Endodermal cell (in vitro differentiated cells): ENCODE measurements at places on chromosomes 6 and 20.

DNA sequence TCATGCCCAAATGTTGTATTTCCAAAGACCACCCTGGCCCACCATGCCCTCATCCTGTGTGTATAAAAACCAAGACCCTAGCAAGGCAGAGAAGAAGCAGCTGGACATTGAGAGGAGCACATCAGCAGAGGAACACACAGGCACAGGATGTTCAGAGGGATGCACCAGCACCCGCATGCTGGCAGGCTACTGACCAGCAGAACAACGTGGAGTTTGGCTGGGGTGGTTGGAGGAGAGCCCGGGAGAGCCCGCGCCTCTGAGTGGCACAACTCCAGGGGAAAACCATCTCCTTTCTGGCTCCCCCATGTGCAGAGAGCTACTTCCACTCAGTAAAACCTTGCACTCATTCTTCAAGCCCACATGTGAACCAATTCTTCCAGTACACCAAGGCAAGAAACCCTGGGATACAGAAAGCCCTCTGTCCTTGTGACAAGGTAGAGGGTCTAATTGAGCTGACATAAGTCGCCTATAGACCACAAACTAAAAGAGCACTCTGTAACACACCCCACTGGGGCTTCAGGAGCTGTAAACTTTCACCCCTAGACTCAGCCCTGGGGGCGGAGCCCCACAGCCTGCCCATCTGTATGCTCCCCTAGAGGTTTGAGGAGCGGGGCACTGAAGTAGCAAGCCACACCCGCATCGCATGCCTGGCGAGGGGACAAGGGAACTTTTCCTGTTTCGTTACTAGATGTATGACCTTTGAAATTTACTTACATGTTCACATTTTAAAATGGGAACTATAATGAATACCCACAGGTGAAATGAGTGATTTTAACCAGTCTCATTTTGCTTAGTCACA, 831.5 kb upstream of the CITED2 start:
- DNase-seq, result no peak

- DNase-seq, result no peak
Measured at GRCh38 chr20:44224637-44225036, 14.1 kb upstream of the OSER1 start.

GRCh38 chr20:63740070-63740626, 572 bp downstream of the SLC2A4RG start:
- DNase-seq, result no peak

DNA sequence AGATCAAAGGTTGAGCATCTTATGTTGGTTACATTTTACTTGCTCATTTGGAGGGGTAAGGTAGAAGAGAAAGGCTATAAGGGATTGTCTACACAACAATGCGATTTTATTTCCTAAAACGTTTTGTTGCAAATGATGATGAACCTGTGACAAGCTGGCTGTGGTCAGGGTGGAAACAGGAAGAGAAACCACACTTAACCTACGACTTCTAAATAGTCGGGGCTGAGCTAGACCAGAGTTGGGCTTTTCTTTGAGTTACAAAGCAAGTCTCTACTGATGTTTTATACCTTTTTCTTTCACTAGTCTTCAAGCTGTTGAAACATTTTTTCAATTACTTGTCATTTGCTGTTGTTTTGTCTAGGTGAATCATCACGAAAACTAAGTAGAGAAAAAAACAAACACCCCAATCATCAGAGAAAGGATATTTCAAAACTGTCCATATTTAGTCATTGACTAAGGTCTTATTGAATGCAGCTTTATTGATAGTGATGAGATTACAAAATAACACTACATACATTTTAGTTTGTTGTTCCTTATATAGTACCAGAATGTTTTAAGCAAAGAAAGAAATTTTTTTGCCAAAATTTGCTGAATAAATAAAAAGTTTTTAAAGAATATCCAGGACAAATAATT, 18.0 kb downstream of the KLHL31 start:
- DNase-seq, result no peak

DNA sequence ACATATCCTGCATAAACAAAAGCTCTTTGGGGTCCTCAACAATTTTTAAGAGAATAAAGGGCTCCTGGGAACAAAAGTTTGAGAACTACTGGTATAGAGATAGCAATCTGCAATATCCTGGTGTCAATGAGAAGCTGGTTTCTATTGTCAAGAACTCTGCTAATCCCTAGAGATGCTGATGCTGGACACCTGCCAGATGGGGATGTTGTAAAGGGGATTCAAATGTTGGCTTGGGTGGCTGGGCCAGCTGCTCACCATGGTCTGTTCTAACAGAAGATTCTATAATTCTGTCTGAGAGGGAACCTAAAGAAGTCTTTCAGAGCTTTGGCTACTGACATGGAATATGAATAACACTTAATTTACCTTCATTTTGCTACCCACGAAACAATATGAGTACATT, 137.8 kb downstream of the BTBD9 start:
- no peak for DNase-seq

- no peak for DNase-seq
Measured at GRCh38 chr6:124868481-124868880, 93.8 kb upstream of the RNF217 start.

- no peak for DNase-seq
Measured at GRCh38 chr6:111250791-111251354, 163.6 kb downstream of the SLC16A10 start.

DNA sequence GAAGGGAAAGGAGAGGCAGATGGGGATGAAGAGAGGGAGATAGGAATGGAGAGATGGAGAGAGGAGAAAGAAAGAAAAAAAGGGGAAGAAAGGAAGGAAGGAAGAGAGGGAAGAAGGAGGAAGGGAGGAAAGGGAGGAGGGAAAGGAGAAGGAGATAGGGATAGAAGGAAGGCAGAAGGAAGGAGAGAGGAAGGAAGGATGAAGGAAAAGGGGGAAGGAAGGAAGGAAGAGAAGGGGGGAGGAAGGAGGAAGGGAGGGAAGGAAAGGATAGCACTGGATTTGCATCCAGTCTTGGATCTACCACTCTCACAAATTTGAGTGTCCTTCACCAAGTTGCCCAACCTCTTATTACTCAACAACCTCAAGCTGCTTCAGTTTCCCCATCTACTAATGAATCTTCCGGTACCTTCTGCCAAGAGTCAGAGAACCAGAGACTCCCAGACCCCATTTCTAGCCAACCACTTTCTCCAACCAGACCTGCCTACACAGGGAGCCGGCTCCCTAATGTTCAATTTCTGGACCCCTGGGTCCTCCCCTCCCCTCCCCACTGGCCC, 79.7 kb upstream of the FOXP4 start:
- no peak for DNase-seq

- DNase-seq, result peak; percentile 89
Measured at GRCh38 chr20:45095805-45096238, 5.1 kb downstream of the KCNS1 start.

DNA sequence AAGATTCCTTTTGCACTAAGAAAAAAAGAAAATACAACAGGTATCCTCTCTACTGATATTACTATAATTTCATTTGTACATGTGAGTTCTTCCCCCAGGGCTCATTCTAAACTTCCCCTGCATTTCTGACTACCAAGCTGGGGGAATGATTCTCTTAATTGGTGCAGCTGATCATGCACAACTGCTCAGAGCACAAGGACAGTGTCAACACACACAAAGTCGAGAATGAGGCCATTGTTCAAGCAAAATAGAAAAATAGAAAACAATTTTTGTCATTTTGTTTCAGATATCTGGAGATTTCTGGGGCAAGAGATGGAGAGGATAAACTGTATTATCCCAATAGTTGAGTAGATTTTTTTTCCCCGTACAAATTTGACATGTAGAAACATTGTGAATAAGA, 236.3 kb downstream of the HAO1 start:
- no peak for DNase-seq

DNA sequence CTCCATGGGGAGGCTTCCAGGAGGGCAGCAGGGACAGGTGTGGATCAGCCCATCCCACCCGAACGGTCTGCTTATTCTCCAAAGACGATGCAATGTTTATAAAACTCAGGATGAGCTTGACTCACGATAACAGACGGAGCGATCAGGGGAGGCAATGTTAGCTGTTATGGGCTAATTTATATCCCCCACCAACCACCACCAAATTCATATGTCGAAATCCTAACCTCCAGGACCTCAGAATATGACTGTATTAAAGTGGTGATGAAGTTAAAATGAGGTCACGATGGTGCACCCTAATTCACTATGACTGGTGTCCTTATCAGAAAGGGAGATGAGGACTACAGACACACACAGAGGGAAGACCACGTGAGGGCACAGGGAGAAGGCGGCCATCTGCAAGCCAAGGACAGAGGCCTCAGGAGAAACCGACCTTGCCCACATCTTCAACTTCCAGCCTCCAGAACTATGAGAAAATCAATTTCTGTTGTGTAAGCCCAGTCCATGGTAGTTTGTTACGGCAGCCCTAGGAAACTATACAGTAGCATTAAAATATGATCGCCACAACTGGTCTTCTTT, 7.0 kb downstream of the ADTRP start:
- DNase-seq, result peak; percentile 39

DNA sequence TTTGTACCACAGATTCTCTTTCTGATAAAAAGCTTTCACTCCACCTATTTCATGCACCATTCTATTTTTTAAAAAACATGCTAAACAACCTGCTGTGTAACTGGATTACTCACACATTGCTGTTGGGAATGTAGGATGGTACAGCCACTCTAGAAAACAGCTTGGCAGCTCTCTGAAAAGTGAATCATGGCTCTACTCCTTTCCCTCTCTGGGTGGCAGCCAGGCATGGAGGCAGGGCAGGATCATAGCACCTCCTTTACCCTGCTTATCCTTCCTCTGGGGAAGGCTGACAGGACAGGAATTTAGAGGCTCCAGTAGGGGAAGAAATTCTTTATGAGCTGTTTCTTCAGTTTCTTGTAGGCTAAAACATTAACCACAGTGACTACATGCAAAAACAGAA, 6.7 kb upstream of the VNN2 start:
- peak; percentile 46 for DNase-seq

DNA sequence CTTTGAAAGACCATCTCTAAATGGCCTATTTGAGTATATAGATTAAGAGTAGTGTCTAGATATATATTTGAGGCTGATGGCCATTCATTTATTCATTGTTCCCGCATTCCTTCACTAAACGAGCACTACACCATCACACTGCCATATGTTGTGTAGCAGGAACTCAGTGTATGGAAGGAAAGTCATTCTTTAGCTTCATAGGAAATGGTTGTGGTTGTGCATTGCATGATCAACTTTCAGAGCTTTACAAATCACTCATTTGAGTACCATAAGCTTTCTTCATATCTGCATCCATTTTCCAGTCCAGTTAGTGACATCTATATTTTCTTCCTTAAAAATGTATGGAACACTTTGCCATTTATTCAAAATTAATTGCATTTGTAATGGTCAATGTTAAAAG, 97.9 kb downstream of the ARID1B start:
- no peak for DNase-seq

DNA sequence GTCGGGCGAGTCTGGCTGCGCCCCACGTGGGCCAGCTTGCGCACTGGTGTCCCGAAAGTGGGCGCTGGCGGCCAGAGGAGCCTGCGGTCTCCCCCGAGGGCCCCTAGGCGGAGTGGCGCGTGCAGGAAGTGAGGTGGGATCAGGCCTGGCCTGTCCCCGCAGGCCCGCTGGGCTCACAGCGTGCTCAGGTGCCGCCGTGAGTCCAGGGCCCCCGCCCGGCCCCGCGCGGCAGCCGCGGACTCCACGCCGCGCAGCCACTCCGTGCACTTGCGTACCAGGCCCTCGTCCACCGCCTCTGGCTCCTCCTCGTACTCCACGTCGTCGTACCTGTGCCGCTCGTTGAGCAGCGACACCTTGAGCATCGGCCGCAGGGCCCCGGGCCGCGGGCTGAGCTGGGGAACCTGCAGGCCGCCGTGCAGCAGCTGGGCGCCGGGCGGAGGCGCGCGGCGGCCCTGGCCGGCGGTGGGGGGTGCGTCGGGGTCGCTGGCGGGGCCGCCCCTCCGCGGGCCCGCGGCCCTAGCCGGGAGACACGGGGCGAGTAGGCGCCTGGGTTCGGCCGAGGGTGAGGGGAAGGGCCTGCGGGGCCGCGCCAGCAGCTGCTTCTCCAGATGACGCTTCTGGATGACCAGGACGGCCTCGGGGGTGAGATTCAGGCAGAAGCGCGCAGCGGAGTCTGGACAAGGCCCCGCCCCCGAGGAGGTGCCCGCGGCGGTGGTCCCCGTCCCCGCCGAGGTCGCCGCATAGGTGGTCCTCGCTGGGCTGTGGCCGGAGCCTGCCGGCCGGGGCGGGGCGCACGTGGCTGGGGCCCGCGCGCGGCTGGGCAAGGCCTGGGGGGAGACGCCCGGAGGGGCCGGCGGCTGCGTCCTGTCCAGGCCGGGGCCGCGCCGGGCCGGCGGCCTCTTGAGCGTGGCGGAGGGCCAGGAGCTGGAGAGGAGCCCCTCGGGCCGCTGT, 835 bp downstream of the PRR18 start:
- DNase-seq, result peak; percentile 91

- DNase-seq, result no peak
Measured at GRCh38 chr6:140051521-140052512, 677.4 kb upstream of the CITED2 start.

DNA sequence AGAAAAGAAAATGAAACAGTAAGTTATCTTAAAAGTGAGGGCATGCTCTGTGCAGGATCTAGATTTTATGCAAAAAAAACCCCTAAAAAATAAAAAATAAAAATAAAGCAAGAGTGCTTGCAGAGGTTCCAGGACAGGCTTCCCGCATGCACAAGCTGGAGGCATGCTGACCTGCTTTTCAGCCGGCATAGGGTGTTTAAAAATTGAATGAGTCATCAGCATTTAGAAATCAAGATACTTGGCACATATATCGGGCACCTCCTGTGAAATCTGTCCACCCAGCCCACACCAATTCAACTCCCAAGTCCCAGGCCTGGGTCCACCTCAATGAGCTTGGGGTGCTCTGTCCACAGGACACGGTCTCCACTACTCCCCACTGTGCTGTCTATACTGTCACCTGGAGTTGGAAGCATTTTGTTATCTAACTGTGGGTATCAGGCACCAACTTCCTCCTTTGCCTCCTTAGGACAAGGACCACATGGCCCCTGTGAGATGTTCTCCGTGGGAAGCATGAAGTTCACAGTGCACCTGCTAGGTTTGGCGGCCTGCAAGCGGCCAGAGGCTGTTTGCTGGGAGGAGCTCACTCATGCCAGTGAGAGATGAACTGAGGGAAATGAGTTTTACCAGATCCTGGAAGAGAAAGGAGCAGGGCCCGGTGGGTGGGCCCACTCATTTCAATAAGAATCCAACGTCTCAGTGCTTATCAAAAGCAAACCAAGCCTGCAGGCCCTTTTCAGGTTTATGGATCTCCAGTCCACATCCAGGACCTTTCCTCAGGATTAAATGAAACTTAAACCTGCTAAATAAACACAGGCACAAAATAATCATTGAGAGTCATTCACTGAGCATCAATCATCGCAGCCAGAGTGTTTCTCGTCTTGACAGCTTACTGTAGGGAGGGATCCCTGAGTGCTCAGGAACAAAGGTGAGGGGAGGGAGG, 121.1 kb downstream of the FOXA2 start:
- DNase-seq, result no peak

- no peak for DNase-seq
Measured at GRCh38 chr6:100229512-100229911, 235.2 kb downstream of the SIM1 start.
